CD4-positive, alpha-beta T cell treated with Interleukin-17A for 4 hours (primary cell): ENCODE measurements at places on chromosomes 13 and 19.
A peak's percentile ranks its signal among the peaks of the same experiment; 100 is the strongest.

DNA sequence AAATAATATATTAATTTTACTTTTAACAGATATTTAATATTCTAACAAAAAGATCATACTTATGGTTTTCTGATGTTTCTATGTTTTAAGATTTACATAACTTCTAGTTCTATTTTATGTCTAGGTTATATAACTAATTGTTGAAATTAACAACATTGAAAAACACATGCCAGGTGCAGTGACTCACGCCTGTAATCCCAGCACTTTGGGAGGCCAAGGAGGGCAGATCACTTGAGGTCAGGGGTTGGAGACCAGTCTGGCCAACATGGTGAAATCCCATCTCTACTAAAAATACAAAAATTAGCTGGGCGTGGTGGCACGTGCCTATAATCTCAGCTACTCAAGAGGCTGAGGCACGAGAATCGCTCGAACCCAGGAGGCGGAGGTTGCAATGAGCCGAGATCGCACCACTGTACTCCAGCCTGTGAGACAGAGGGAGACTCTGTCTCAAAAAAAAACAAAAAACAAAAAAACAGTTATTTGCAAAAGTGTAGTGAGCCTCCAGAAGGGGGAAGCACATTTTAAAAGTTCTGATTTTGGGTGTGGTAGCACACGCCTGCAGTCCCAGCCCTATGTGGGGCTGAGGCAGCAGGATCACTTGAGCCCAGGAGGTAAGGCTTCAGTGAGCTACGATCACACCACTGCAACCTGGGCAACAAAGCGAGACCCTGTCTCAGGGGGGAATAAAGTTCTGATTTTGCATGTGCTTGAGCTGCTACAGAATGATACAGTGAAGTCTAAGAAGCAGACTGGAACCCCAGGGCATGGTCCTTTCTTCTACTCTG lies 18.7 kb downstream of the MIPEP start:
- DNase-seq, result no peak

GRCh38 chr13:109862627-109863026 lies 76.2 kb upstream of the IRS2 start:
- DNase-seq, result no peak

DNA sequence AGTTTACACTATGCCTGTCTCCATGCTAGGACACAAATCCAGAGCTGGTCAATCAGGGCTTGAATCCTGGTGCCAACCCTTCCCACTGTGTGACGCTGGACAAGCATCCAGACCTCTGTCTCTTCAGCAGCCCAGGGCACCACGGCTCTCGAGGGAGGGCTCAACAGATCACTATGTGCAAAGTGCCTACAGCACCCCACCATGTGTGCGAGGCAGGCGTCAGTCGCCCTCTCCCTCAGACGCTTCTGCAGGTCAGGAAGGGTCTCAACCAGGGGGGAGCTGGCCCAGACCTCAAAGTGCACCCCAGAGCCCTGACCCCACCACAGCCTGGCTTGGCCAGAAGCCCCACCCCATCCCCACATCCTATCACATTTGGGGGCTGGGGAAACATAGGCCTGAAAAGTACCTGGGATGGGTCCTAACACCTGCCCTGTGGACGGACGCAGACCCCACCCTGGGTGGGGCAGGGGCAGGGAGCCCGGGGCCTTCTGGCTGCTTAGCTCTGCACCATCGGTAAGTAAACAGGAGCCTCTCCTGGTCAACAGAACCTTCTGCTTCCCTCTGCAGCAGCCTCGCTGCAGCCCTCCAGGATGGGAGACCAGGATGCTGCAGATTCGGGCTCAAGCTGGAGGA lies 2.9 kb upstream of the C2CD4C start:
- no peak for DNase-seq

GRCh38 chr13:20001366-20002190 lies 43.1 kb downstream of the ZMYM2 start:
- DNase-seq, result no peak

- no peak for DNase-seq
These were observed 539.9 kb downstream of the OLFM4 start for GRCh38 chr13:53568491-53568890.

GRCh38 chr13:91331047-91331915 lies 16.2 kb upstream of the MIR17HG start:
- no peak for DNase-seq

DNA sequence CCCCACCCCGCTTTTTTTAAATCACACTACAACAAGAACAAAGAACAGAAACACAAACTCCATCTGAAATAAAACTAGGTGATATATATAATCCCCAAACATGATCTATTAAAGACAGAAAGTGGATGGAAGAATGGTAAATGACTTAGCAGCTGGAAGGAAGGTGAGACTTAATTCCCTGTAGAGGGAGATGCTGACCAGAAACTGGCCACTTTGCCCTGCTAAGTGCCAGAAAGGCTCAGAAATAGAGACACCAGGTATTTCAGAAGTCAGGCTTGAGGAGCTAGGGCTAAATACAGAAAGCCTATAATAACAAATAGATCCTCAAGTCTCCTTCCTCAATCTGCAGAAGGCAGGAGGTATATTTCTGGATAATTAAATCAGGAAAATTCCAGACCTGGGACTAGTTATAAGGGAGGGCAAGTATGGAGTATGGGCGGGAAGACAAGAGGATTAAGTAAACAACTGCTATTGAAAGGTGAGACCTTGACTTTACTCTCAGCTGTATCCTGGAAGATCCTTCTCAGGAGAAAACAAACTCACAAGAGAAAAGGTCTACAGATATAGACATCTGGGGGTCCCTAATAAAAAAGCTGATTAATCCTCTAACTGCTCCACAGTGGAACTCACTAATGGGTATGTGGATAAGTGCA lies 32.2 kb downstream of the MTRF1 start:
- DNase-seq, result no peak

GRCh38 chr13:110250258-110250891 lies 56.6 kb downstream of the COL4A1 start:
- no peak for DNase-seq

DNA sequence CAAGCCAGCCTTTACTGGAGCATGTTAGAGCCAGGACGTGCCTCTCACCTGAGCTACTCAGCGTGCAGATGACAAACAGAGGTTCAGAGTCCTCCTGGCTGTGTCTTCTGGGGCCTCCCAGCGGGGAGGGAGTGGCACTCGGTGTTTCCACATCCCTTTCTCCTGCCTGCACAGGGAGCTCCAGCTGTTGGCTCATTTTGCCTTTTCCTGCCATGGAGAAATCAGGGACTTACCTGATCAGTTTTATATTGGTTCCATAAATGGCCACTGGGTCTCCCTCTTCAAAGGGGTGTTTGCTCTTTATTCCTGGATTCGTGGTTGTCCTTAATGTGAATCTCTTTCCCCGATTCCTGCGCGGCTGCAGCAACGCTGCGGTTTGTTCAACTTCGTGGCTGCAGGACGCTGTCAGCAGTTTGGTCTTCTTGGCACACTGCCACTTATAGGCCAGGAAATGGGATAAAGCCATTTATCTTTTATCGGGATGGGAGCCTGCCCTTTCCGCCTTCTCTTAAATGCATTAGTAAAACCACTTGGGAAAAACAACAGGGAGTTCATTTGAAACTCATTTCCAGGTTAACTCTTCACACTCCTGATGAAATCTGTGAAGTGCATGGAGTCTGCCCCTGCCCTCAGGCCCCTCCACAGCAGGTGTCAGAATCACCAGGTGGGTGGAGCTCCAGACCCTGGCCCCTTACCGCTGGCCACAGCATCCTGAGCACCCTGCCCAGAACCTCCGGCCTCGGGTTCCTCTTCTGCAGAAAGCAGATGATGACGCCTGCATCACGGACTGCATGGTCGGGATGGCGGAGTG lies 39.8 kb upstream of the MCF2L start:
- no peak for DNase-seq

- no peak for DNase-seq
These were observed 23.0 kb upstream of the CYSLTR2 start for GRCh38 chr13:48630773-48631172.

DNA sequence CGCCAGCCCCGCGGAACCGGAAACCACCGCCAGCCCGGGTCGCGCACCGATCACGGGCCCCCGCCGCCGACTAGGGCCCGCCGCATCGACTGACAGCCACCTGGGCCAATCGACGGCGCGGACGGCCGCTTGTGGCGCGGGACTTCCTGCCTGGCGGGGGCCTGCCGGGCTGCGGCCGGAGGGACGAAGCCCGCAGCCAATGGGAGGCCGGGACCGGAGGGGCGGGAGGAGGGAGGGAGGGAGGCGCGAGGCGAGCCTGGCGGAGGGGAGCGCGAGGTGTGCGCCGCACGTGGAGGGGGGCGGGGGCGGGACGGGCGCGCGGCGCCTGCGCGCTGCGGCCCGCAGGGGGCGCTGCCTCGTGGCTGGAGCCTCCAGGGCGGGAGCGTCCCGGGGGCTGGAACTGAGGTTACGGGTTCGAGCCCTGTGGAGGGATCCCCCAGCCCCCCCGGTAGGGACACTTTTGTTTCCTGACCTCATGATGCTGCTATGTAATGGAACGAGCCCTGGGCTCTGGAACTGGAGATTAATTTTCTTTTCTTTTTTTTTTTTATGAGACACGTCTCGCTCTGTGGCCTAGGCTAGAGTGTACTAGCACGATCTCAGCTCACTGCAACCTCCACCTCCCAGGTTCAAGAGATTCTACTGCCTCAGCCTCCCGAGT lies at the start of gene MLLT1:
MLLT1 (minus strand) TSS at position 45 of the 661 bp plus-strand sequence. CDS start 191 bp downstream, outside the sequence.
- DNase-seq, result peak; percentile 95

DNA sequence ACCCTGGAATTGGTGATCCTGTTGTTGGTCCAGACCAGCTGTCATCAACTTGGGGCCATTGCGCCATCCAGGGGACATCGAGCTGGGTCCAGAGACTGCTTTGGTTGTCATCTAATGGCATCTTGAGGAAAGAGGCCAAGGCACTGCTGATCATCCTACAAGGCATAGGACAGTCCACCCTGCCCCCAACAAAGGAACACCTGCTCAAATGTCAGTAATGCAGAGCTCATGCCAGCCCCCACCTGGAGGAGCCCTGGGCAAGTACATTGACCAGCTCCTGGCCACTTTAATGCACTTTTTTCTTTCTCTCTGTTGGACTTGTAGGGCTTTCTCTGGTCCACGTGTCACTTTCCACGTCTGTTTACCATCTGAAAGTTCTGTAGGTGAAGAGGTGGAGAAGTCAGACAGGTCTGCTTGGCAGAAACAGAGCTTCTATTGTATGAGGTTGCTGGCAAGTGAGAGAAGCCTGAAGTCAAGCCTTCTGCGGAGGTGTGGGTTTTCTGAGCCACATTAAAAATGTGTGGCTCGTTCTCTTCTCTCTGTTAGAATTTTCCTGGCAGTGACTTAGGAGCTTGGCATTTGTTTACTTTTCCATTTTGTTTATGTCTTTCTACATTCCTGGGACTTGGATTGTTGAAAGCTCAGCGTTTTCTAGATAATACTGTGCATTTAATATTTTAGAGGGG lies 124.0 kb upstream of the RNF113B start:
- DNase-seq, result no peak

DNA sequence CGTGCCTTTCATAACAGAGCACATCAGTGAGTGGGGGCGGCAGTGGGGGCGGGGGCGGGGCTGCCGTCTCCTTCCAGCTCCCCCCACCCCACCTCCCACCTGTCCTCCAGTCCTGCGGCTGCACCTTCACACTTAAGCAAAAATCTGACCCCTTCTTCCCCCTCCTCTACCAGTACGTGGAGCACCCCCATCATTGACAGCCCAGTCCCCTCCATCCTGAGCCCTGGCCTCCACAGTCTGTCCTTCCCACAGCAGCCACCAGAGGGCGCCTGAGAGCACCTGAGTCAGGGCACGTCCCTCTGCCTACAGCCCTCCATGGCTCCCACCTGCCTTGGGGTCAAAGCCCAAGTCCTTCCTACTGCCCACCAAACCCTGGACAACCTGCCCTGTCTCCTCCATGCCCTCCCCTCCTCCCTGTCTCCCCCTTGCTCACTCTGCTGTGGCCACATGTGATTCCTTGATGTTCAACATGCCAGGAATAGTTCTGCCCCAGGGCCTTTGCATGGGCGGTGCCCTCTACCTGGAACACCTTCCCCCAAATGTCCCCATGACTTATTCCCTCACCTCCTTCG lies 4.0 kb downstream of the EBI3 start:
- peak; percentile 75 for DNase-seq

DNA sequence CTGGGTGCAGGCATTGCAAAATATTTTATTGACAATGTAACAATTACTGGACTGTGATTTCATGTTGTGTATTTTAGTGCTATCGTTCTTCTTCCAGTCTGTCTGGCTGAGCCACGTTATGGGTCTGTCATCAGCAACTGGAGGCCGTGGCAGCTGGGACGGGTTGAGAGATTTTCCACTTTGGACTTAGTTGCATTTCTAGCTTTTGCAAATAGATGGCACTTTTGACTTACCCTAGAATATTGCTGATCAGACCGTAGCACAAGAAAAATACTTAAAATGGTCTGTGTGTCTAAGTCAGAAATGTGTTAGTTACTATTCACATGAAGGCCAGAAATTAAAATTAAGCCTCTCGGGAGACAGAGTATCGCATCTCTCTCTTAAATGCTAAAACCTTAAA lies 211.1 kb downstream of the TEX29 start:
- no peak for DNase-seq

DNA sequence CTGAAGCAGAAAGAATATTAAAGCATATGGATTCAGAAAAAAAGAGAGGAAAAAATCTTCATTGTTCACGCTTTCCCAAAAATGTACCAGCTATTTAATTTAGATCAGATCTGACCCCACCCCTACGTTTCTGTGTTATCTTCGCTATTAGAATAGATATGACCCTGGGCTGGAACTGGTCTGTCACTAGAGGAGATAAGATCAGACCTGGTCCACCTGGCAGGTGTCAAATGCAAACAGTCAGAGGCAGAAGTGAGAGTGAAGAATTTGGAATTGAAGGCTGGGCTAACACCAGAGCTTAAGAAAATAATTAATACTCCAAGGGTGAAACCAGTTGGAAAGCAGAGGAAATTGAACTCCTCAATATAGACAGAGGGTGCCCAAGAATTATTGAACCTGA lies 30.0 kb upstream of the MBNL2 start:
- no peak for DNase-seq

GRCh38 chr19:14300303-14300702 lies 80.9 kb upstream of the ADGRE5 start:
- DNase-seq, result no peak

DNA sequence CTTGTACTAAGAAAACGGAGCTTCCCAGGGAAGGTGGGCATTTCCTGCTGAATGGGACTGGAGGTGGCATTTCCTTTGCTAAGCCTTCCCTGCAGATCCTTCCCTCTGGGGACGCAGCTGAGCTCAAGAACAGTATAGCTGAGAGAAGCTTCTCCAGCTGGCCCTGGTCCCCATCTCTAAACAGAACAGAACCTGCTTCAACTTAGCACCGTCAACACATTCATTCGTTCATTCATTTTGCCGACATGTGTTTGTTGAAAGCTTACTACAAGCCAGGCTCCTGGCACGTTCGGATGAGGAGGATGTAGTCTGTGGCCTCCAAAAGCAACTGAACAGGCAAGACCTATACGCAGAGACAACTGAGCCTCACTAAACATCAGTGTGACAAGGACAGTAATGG lies 36.6 kb upstream of the PEPD start:
- no peak for DNase-seq
